ENCODE measurements at places on chromosomes 2 and 18. TPM values are rescaled to one million over a fixed set of nuclear protein-coding genes. Genes with fewer than 3 reads are reported as not detected.

The SERPINB10 gene
- not detected for total RNA-seq

The IKZF2 gene
- total RNA-seq, result 8.7 TPM

DNA sequence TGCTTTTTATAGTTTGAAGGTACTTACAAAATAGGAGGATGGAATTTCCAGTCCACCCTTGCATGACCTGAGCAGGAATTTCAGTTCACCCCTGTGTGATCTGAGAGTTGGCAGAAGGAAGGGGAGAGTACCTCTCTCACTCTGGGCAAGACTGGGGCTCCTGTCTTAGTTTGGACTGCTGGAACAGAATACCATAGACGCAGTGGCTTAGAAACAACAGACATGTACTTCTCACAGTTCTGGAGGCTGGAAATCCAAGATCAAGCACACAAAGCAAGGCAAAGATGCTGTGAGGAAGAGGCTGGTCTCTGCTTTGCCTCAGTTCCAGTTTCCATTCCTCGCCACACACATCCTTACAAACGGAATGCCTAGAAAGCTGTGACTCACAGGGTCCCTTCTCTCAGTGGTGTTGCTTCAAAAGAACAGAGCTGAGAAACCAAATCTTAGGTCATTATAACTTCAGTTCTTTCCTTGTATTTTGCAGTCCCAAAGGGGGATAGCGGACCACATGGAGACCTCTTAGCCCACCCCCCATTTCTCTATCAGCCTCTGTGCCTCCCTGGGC is 108.8 kb upstream of the HAAO start:
- no peak overlapping the region for H3K4me3 ChIP-seq
- DNase-seq, result no peak
- H3K27ac ChIP-seq, result no peak overlapping the region

- H3K27me3 ChIP-seq, result no peaks in the 10 kb centered on the region
- no peaks in the 10 kb centered on the region for H3K36me3 ChIP-seq
- DNase-seq, result no peak
- H3K4me3 ChIP-seq, result no peak overlapping the region
Observed at GRCh38 chr2:159187106-159187505, 99.4 kb downstream of the WDSUB1 start.

- H3K27ac ChIP-seq, result no peak overlapping the region
- no peaks in the 10 kb centered on the region for H3K4me1 ChIP-seq
- no peaks in the 10 kb centered on the region for H3K36me3 ChIP-seq
- DNase-seq, result no peak
Observed at GRCh38 chr18:58429442-58429841, 199.4 kb downstream of the ALPK2 start.

- peaks cover 20% of the 10 kb centered on the region for H3K4me1 ChIP-seq
- DNase-seq, result no peak
- H3K4me3 ChIP-seq, result no peak within 1 kb of the TSS
Observed at GRCh38 chr2:98346311-98347236, at the start of gene CNGA3. TSS of gene CNGA3 (plus strand) at chr2:98346456. CDS start at chr2:98369976, 23,520 bp downstream.

DNA sequence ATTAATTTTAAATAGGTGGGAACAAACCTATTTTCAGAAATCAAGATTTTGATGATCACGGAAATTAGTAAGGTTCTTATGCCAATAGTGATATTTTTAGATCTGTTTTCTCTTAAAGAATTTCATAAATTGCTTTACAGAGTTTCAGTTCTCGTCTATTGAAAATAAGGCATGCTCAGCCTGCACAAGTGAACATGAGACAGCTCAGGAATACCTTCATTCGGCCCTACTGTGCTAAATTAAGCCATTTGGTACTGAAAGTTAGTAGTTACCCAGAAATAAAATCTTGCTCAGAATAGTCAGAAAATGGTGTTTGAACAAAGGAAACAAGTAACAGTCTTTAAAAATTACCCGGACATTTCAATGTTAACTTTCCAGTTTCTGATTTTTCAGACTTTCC is 60.4 kb downstream of the DLGAP1 start:
- H3K36me3 ChIP-seq, result no peaks in the 10 kb centered on the region
- H3K27ac ChIP-seq, result no peak overlapping the region
- H3K4me3 ChIP-seq, result no peak overlapping the region

DNA sequence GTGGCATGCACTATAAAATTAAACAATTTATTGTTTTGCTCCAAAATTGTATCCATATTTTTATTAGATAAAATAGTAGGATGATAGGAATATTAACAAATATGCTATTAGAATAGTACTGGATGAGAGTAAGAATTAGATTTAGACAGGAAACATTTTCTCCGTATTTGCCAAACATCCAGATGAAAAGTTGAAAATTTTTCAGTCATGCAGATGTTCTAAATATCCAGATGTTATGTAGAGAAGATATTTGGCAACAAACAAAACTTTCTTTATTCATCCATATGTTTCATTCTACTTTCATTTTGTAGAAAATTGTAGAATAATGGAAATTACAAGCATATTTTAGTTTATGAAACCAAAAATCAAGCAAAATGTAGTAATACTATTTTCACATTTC is 45.2 kb upstream of the NEUROD1 start:
- no peak for DNase-seq
- no peak overlapping the region for H3K4me3 ChIP-seq
- H3K4me1 ChIP-seq, result no peaks in the 10 kb centered on the region
- H3K36me3 ChIP-seq, result no peaks in the 10 kb centered on the region
- H3K27me3 ChIP-seq, result no peaks in the 10 kb centered on the region

DNA sequence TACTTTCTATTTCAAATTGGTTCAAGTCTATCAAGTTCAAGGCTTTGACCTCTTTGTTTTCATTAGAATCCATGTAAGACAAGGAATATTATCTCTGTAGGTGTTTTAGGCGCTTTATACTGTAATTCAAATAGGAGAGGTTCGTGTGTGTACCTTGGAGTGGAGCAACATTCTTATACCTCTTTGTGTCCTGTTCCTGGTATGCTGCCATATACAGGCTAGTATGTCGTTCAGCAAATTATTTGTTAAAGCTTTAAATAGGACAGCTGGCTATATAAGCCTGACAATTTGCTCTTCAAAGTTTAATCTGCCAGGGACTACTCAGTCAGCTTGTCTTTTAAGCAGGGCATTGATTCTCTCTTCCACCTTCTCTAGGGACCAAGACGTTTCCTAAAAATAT is 31.1 kb upstream of the SPAG16 start:
- no peak for DNase-seq
- no peaks in the 10 kb centered on the region for H3K27me3 ChIP-seq
- H3K4me1 ChIP-seq, result no peaks in the 10 kb centered on the region
- H3K36me3 ChIP-seq, result no peaks in the 10 kb centered on the region
- H3K4me3 ChIP-seq, result no peak overlapping the region
- no peak overlapping the region for H3K27ac ChIP-seq

- no peaks in the 10 kb centered on the region for H3K27me3 ChIP-seq
- H3K36me3 ChIP-seq, result no peaks in the 10 kb centered on the region
- DNase-seq, result peak; percentile 39
- H3K4me3 ChIP-seq, result no peak overlapping the region
- no peak overlapping the region for H3K27ac ChIP-seq
Observed at GRCh38 chr2:101223814-101224231, 28.9 kb upstream of the CNOT11 start.

GRCh38 chr2:201644001-201644400 is 698 bp upstream of the TMEM237 start:
- H3K36me3 ChIP-seq, result no peaks in the 10 kb centered on the region
- no peak overlapping the region for H3K4me3 ChIP-seq
- no peak overlapping the region for H3K27ac ChIP-seq
- DNase-seq, result no peak
- H3K4me1 ChIP-seq, result peaks cover 9% of the 10 kb centered on the region

DNA sequence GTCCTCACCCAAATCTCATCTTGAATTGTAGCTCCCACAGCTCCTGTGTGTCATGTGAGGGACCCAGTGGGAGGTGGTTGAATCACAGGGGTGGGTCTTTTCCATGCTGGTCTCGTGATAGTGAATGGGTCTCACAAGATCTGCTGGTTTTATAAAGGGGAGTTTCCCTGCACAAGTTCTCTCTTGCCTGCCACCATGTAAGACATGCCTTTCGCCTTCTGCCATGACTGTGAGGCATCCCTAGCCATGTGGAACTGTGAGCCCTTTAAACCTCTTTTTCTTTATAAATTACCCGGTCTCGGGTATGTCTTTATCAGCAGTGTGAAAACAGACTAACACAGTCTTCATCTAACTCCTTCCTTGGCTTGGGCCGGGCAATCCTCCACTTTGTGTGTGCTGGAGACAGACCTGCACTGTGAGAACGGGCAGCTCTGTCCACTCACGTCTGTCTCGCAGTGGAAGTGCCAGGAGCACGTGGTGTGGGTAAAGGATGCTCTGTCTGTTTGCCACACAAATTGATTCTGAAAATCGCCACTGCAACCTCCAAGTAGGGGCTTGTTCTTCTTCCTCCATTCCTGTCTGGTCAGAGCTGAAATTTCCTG is 47.6 kb upstream of the OTOS start:
- H3K36me3 ChIP-seq, result no peaks in the 10 kb centered on the region
- H3K4me3 ChIP-seq, result no peak overlapping the region
- DNase-seq, result no peak
- H3K4me1 ChIP-seq, result no peaks in the 10 kb centered on the region
- peaks cover 8% of the 10 kb centered on the region for H3K27me3 ChIP-seq
- no peak overlapping the region for H3K27ac ChIP-seq
